ENCODE measurements at places on chromosomes 13 and 19.

GRCh38 chr19:45876161-45876410, 9.9 kb downstream of the IRF2BP1 start:
- DNase-seq: no peak

DNA sequence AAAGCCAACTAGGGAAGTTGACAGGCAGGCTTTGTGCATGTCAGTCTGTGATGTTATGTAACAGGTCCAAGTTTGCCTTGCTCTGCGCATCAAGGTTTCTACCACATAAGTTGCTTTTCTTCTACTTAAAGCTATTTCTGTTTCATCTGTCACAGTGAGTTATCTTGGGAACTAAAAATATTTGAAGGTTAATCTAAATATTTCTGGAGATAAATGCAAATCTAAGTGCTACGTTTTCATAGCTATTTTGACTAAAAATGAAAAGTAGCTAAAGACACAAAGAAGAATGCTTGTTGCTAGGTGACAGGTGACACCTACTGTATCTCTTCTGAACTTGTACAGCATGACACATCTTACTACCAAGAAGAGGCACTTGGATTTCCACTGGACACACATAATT, 135.6 kb downstream of the KLF12 start:
- no peak for DNase-seq

DNA sequence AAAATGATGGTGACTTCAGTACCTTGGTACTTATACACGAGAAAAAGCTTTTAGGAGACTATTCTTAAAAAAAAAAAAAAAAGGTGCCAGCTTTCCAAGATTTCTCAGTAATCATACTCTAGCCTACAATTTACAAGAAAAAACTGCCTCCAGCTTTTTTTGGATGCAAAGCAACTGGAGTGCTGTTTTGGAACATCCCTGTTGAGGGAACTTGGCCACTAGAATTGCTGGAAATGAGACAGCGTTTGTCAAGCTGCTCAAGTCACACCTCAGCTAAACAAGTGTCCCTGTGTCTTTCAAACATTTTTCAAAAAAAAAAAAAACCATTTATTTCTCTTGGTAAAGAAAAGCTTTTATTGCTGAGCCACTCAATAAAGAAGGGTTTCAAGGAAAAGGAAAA, 413.1 kb upstream of the ARGLU1 start:
- DNase-seq: no peak

- DNase-seq: no peak
These were observed 97.1 kb downstream of the CYSLTR2 start for GRCh38 chr13:48750588-48751383.

- no peak for DNase-seq
These were observed 594 bp downstream of the ZNF146 start for GRCh38 chr19:36215276-36216123.

DNA sequence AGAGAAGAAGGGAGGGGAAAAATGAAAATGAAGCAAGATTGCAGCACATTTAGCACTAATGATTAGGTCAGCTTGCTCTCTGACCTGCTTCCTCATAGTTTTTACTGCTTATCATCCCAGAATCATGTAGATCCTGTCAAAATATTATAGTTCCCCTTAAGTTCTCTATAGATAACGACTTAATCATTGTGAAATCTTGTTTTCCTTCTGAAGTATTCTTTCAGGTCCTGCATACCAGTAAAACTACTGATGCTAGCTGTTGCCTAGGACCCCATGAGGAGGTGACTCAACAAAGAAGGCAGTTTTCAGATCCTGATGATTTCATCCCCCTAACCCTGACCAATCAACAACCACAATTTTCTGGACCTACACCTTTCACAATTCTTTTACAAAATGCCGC, 1131.7 kb downstream of the SLITRK5 start:
- no peak for DNase-seq

GRCh38 chr13:48602296-48603016, 51.3 kb upstream of the CYSLTR2 start:
- DNase-seq: no peak

DNA sequence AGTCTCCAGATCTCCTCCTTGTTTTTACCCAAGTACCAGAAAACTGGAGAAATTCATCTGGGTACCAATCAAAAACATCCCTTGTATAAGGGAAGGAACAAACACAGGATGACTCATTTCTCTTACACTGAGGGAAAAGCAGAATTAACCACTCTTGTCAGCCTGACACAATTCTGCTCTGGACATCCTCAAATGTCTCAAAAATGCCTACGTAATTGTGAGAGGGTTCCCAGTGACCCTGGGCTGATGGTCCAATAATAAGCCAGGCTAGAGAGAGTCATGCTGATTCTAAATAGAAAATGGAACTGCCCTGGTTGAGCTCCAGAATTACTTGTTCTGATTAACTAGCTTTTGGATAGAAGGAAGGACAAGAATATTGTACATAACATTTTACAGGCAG, 14.5 kb downstream of the ZNF708 start:
- DNase-seq: no peak

DNA sequence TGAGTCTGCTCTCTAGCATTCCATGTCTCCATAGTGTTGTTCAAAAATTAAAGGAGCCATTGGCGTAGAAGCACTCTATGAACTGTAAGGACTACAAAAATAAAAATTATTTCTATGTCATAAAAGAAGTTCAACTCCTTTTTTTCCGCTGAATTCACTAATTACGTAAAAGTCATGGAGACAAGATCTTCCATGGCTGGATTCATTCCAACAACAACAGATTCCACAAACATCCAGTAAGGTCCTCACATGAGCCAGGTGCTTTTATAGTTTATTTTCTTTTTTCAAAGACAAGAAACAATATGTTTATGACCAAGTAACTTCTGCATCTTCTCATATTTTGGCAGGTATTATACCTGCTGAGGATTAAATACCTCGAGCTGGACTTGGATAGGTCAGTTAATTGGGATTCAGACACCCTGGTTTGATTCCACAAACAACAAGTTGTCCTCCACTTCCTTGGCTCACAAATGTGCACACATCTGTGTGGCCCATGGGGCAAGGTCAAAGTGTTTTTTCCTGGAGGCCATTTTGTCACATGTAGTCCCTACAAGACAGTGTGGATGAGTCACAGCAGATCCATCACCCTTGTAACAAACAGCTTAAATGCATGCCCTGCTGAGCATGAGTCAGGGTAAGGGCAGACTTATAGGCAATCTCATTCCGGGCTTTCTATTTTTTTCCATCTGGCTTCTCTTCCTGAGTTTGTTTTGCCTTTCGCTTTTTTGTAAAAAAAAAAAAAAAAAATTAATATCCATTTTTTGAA, 475.6 kb downstream of the COG6 start:
- DNase-seq: no peak
